ENCODE measurements at places on chromosomes 5 and 9.

DNA sequence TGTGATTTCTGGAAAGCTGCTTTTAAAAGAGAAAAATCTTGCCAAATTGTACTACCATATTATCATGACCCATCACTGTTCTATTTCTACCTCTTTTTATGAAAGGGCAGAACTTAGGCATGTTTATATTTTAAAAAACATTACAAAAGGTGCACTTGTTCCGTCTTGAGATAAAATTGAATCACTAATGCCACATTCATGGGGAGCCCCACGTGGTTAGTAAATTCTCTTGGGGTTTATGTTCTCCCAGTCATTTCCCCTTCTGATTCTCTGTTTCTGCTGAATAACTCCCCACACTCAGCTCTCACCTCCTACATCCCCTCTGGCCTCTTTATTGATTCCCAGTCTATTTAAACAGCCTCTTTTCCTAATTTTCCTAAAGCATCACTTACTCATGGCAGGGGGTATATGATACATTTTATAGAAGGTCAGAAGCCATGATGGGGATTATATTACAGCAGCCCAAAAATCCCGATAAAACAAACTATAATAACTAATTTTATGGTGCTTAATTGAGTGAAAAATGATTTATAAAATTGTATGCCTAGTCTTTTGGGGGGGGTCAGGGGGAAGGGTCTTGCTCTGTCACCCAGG, 19.7 kb upstream of the VLDLR start:
- DNase-seq: no peak

DNA sequence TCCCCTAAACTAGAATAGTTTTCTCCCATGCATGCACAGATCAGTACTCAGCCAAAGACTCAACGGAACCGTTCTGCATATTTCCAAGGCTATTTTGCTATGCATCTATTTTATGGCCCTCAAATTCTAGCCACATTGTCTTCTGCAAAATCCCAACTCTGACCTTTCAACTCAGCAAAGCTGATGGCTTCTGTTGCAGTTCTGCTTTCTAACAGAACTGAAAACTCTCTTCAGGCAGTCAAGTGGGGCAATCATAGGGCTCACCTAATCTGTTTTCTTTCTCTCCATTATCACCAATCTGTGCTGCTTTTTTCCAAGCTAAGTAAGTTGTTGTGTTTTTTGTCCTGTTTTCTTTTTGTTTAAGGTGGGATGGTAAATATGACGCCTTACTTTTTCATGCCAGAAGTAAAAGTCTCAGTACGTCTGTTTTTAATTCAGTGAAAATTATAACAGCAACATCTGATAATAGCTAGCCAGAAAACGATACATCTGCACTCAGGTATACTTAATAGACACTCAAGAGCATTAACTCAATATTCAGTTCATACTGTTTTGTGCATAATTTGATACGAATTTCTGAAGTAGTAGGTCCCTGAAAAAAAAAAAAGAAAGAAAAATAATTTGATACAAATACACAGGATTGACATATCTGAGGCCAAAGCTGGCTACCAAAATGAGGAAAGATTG, 454.3 kb downstream of the TLE1 start:
- no peak for DNase-seq

DNA sequence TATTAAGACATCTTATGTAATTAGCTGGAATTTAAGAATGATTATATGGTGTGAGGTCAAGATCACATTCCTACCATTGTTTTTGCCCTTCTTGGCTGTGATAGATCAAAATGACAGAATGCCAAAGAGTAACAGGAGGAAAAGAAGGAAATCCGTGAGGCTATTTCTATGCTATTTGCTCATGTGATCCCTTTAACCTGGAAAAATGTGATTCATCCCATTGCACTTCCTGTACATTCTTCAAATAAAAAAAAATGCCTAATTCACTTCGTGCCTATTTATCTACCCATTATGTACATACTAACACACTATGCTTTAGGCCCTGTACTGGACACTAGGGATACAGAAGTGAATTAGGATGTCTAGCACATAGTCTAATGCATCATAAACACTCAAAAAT, 154.1 kb upstream of the PAPPA start:
- DNase-seq: no peak

- no peak for DNase-seq
These were observed 40.1 kb downstream of the PHAX start for GRCh38 chr5:126640866-126641265.

- no peak for DNase-seq
These were observed 895.9 kb downstream of the TLE4 start for GRCh38 chr9:80467632-80468031.

DNA sequence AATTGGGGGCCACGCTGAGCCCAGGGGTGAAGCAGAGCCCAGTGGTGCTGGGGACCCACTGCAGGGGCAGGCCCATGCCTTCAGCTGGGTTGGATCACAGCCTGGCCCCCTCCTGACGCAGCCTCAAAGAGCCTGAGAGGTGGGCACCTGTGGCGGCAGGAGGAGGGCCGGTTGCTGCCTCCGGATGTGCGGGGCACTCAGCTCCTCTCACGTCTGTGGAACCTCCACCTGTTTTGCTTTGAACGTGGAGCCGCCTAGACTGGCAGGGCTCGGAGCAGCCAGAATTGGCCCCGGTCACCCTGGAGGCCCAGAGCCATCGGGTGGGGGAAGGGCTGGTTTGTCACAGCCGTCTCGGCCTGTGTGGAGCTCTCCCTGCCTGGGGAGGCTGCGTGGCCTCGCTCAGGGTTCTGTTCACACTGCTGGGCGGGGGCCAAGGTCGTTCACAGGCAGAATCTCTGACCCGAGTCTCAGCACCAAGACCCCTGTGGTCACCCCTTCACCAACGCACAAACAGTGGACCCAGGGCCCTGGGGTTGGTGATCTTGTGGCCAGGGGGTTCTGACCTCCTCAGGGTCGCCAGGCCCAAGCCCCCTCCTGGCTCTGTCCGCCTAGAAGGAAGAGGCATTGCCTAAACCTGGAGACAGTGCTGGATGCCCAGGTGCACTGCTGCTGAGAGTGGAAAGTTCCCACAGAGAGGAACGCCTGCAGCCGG, 9.2 kb upstream of the SLC9A3 start:
- DNase-seq: no peak

DNA sequence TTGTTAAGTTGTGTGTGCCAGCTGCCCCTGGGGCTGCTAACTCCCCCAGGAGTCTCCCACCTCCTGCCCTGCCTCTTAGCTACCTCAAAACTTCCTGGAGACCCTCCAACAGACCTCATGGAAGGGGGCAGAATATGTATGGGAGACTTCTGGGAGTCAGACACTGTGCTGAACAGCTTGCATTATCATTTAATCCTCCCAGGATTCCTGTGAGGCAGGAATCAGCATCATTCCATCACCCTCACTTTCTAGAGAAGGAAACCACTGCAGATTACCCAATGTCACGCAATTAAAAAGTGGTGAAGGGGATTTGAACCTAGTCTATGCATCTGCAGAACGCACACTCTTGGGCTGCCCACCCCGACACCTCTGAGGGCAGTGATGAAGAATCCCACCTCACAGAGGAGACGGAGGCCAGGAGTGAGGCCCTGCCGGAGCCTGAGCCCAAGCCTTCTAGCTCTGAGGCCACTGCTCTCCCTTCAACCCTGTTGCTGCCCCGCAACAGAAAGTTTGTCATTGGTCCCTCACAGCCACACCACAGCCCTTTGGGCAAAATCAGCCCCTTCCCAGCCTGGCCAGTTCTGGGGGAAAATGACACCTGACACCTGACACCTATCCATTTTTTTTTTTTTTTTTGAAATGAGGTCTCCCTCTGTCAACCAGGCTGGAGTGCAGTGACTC, 30.3 kb upstream of the IL17B start:
- no peak for DNase-seq

All from CD4-positive, alpha-beta T cell treated with Interleukin-17A for 4 hours (primary cell).